Activated naive CD8-positive, alpha-beta T cell treated with anti-CD3 and anti-CD28 coated beads, Interleukin-2, amount 10 ng/mL, durations not matched to agents 7 days and 5 days (primary cell): ENCODE measurements at places on chromosomes 2 and 18.

GRCh38 chr2:206840999-206841398 lies 75.6 kb downstream of the FASTKD2 start:
- DNase-seq = no peak

DNA sequence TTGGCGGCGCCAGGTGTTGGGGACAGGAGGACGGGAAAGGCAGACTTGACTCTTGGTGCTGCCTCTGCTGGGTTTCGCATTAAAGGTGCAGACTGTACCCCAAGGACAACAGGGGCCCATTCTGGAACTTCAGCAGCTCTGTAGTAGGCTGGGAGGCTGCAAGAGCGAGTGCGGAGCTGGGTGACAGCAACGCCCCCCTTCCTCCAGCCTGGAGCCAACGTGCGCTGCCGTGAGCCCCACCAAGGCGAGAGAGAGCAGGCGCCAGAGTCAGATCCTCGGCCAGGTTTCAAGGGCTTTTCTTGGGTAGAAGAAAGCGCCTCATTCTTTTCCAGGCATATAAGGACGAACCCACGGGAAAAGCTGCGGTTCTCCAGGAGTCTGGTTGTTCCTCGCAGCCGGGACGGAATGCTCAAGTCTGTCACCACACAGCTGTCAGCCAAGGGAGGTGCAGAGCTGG lies 1.9 kb downstream of the DOK6 start:
- no peak for DNase-seq

DNA sequence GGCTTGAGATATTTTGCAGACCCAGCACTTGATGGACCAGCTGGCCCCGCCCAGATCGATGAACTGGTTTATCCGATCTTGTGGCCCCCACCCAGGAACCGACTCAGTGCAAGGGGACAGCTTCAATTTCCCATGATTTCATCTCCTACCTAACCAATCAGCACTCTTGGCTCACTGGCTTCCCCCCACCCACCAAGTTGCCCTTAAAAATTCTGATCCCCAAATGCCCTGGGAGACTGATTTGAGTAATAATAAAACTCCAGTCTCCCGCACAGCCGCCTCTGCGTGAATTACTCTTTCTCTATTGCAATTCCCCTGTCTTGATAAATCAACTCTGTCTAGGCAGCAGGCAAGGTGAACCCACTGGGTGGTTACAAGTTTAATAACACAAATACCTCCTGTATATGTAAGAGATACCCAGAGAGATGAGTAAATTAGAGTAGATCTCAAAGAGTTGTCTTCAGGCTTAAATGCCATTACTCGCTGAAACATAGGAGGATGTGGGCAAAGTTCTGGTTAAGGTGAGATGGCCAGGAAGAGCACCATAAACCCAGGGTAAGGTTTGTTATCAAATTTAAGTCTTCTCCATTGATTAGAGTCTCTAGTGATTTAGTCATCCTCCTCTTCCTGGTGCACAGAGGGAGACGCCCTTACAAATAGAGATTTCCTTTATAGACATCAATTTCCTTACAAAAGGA lies 222.8 kb downstream of the ARL4C start:
- no peak for DNase-seq

DNA sequence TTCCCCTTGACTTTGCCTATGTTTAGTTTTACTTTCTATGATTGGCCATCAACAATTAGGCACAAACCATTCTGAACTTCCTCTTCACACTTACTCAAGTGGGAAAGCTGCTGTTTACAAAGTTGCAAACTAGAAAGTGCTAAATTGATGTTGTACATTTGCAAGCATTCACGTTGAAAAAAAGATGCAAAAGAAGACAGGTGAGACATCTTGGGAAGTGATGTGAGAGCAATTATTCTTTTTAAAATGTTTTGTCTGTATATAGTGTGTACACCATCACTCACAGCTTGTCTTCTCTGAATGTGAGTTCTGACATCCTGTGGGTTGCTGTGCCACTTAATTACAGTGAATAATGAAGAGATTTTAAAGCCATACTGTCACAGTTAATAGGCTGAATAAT lies 874.1 kb upstream of the LRATD1 start:
- no peak for DNase-seq

GRCh38 chr2:204913312-204913711 lies 368.0 kb downstream of the PARD3B start:
- DNase-seq = no peak

DNA sequence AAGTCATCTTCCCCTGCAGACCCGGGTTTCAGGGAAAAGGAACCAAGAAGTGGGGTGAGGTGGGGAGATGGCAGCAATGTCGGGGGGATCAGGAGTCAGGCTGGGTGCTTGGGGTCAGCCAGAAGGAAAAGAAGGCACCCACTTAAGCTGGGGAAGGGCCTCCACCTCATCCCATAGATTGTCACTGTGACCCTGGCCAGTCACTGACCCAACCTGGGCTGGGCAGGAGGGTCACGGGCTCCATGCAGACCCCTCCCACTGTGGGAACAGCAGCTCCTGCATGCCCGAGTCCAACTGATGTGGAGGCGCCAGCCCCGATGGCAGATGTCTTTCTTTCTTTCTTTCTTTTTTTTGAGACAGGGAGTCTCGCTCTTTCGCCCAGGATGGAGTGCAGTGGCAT lies 53.6 kb upstream of the HAAO start:
- no peak for DNase-seq

DNA sequence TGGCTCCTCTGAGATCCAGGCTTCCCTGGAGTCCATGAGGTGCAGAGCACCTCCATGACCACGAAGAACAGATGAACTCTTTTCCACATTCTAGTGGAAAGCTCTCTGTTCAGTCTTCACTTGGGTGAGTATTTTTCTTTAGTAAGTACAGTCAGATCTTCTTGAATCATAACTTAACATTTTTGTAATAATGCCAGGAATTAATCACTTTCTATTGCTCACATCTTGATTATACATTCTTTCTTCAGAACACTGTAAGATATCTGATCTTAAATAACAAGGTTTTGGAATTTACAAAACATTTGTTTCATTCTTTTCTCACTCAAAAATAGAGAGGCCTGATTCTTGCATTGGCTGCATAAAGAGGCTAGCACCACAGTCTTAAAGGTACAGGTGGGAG lies 45.4 kb upstream of the RND3 start:
- no peak for DNase-seq

- no peak for DNase-seq
These were observed 235.1 kb downstream of the AGAP1 start for GRCh38 chr2:235728800-235729556.

GRCh38 chr2:195636890-195637289 lies 20.1 kb upstream of the SLC39A10 start:
- no peak for DNase-seq

GRCh38 chr18:37199741-37200140 lies 365.9 kb downstream of the CELF4 start:
- DNase-seq = no peak

GRCh38 chr2:106531676-106532214 lies 44.6 kb downstream of the CD8B2 start:
- DNase-seq = no peak

GRCh38 chr2:176002688-176003210 lies 682 bp upstream of the LNPK start:
- no peak for DNase-seq

GRCh38 chr2:127064642-127065250 lies 42.2 kb downstream of the BIN1 start:
- DNase-seq = no peak

GRCh38 chr2:181203916-181204315 lies 223.5 kb downstream of the UBE2E3 start:
- no peak for DNase-seq

GRCh38 chr2:211503856-211504255 lies 947.5 kb downstream of the CPS1 start:
- no peak for DNase-seq

DNA sequence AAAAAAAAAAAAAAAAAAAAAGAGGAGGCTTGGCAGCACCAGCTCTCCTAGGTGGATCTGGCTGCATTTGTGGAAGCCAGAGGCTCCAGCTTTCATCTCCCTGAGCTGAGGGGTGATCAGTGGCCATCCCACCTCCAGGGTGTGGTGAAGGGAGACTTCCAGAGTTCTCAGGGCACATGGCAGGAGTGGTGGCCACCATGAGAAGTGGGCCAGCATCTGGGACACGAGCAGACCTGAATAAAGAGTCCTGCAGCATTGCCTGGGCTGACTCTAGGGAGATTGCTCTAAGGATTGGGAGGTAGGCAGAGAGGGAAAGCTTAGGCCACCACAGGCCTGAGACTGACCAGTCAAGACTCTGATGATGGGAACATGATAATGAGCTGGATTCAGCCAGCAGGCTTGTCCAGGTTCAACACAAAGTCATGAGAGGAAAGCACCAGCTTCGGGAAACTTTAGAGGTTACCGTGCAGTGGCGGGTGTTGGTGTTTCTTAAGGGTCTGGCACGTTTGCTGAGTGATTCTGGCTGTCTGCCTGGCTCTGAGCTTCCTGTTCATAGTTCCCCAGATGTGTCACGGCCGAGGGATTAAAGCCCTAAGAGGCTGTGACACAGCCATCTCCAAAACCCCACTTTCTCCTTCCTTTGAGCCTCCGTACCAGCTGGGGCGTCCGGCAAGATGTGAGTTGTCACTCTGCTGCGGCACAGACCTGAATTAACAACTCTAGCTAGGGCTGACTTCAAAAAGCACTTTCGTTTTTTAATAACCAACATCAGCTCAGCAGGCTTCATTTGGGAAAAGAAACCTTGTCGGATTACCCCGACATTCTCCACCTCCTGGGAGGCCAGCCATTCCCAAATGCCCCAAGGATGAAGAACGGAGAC lies 38.3 kb upstream of the IL1R1 start:
- peak; percentile 36 for DNase-seq
